Metanephros (tissue), 2 donors: ENCODE measurements at places on chromosomes 7 and 10. TPM values are rescaled to one million over a fixed set of nuclear protein-coding genes. Genes with fewer than 3 reads are reported as not detected.

XPNPEP1 gene
- total RNA-seq: 106 TPM

CYP2W1 gene
- 3.0 TPM for total RNA-seq

MYL7 gene
- not detected for total RNA-seq

PLEKHS1 gene
- total RNA-seq: 0.18 TPM

CYP3A5 gene
- total RNA-seq: 1.6 TPM

FMC1 gene
- 14.4 TPM for total RNA-seq

SEPTIN14 gene
- total RNA-seq: not detected

SPAG6 gene
- total RNA-seq: 1.2 TPM

MGAM2 gene
- 0.47 TPM for total RNA-seq

FOXL3 gene
- not detected for total RNA-seq

AQP1 gene
- 143 TPM for total RNA-seq
